ENCODE measurements at places on chromosomes 16 and 17.

DNA sequence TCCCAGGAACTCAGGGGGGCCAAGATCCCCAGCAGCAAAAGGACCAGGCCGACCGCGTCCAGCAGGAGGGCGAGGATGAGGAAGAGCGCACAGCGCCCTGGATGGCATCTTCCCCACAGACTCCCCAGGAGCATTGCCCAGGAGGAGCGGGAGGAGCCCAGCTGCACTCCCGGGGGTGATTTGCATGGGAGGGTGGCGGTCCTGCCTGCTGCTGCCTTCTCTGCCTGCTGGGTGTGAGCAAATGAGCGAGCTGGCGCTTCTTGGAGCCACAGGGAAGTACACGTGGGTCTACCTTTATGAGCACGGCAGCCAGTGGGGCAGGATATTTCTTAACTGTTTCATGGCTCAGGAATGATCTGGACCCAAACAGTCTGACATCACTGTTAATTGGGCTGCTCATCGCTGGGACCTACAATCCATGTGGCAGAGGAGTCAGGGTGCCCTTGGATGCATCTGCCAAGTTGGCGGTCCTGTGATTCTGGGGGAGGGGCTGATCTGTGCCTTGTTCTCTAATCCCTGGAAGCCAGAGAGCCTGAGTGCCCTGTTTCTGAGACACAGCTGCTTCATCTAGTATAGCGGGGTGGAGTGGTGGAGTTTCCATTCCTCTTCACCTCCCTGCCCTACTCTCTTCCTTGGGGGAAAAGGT, at the start of gene TMEM238L:
Gene TMEM238L (minus strand): TSS at position 270 of the 646 bp plus-strand sequence. CDS start 136 bp downstream, at position 134.
- no peak for DNase-seq

GRCh38 chr17:55263569-55264277, 1.0 kb upstream of the HLF start:
- no peak for DNase-seq

- peak; percentile 86 for DNase-seq
Observed at GRCh38 chr17:50037321-50038107, 18.4 kb upstream of the ITGA3 start.

- DNase-seq: no peak
Observed at GRCh38 chr17:13572581-13572980, 29.1 kb downstream of the HS3ST3A1 start.

DNA sequence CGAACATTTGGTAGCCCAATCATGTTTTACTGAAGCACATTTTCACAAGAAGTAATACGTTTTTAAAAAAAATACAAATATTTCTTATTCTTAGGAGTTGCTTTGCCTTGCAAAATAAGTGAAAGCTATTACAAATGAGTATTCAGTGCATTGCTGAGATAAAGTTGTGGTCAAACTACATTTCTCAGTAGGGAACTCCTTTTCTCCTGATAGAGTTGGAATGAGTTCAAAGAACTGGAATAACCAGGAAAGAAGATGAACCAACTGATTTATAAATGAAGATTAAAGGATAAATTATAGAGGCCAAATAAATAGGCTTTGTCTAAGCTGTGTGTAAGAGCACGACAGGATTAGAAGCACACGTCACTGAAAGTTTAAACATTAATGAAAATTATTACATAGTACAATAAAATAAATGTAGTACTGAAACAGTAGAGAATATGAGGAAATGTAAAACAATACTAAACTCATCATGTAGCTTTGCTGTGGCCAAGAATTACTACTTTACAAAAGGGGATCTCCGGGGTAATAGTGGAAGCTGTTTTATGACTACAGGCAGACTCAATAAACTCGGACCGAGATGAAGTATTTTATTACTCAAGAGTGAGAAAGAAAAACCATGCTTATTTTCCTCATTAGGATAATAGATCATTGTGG, 73.6 kb downstream of the KCNJ2 start:
- DNase-seq: no peak

DNA sequence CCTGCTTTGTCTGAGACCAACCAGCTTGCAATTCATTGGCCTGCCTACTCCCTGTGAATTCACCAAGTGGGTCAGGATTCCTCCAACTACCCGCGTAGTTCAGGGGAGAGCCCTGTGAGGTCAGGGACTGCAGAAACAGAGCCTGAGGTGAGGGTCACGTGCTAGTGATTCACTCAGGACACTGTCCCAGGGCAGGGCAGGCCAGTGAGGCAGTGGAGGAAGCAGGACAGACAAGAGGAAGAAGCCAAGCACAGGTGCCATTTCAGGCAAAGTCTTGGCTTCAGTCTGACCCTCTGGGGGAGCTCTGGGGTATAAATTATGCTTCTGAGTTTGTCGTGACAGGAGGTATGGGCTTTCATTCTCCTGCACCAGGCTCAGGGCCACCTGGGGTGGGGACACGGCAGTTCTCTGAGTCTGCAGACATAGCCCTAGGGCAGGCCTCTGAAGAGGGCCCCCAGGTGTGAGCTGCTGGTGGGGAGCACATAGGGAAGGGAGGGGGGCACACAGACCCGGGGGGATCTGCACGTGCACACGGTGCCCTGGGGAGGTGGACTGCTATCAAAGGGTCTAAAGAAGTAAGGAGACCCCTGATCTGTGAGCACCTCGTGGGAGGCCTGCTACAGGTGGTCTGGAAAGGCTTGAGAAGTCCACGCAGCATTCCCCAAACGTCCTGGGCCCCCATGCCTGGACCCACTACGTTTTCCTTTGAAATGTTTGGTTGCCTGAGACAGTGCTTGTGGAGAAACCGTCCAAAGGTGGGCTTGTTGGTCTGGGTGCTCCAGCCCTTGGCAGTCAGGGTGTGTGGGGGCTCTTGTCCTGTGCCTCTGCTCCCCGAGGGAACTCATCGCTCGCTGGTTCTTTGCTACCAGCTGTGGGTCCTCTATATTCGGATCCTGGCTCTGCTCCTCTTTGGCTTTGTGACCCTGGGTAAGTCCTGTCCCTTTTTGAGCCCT, 46.4 kb downstream of the NKD1 start:
- no peak for DNase-seq

GRCh38 chr17:82848022-82848592, 8.3 kb upstream of the ZNF750 start:
- DNase-seq: no peak

DNA sequence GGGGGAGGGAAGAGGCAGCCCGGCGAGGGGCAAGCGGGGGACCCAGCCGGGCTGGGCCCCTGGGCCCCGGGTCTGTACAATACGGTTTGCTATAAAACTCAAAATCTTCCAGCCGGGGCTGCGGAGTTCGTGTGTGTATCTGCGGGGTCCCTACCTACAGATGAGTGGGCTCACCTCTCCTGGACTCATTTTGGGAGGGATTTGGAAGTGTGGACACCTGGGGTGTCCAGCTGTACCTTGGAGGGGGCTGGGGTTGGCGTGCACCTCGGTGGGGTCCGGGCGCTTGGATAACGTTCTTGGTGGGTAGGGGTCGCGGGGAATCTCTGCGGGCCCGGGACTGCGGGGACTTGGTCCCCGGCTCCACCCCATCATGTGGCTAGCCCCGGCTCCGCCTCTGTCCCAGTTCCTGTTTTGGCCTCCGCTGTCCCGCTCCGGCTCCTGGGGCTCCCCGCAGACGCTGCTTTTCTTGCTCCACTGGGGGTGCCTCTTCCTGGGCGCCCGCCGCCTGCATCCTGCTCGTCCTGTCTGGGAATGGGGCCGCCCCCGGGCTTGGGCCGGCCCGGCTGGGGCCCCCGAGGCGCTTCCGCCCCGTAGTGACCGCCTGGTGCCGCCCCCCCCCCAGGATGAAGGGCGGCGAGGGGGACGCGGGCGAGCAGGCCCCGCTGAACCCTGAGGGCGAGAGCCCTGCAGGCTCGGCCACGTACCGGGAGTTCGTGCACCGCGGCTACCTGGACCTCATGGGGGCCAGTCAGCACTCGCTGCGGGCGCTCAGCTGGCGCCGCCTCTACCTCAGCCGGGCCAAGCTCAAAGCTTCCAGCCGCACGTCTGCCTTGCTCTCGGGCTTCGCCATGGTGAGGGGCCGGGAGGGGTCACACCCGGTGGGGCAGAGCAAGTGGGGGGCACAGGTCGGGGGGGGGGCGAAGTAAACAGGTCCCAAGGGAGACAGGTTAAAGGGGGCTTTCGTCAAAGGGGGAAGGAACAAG, at the start of gene ORAI3:
Gene ORAI3 (plus strand): TSS at position 402 of the 983 bp plus-strand sequence. CDS start 222 bp downstream, at position 624.
- DNase-seq: peak; percentile 93

DNA sequence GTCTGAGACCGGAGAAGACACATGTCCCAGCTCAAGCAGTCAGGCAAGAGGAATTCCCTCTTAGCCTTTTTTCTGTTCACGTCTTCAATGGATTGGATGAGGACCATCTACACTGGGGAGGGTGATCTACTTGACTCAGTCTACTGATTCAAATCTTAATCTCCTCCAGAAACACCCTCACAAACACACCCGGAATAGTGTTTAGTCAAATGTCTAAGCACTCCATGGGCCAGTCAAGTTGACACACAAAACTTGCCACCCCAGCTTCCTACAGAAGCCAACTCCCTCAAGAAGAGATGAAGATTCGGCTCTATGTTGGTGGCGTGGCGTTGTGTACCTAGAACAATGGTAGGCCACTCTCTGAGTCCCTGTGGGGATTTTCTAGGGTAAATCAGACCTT, 22.5 kb upstream of the NKD1 start:
- DNase-seq: no peak

- DNase-seq: no peak
Observed at GRCh38 chr17:1376061-1376460, 24.0 kb downstream of the YWHAE start.

DNA sequence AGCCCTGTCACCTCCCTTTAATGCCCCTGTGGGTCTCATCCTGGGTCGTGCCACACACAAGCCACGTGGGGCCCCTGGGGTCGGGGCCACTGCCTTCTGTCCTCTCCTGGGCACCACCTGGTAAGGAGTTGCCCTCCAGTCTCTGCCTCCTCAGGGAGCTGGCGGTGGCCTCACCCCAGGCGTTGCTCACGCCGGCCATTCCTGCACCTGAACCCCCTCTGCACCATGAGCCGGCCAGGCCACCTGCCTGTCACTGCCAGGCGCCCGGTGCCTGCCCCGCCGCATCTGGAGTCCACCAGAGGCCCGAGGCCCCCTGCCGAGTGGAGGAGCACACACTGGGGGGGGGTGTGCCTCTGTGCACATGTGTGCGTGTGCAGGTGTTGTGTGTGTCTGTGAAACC, 10.4 kb downstream of the NHERF2 start:
- no peak for DNase-seq

DNA sequence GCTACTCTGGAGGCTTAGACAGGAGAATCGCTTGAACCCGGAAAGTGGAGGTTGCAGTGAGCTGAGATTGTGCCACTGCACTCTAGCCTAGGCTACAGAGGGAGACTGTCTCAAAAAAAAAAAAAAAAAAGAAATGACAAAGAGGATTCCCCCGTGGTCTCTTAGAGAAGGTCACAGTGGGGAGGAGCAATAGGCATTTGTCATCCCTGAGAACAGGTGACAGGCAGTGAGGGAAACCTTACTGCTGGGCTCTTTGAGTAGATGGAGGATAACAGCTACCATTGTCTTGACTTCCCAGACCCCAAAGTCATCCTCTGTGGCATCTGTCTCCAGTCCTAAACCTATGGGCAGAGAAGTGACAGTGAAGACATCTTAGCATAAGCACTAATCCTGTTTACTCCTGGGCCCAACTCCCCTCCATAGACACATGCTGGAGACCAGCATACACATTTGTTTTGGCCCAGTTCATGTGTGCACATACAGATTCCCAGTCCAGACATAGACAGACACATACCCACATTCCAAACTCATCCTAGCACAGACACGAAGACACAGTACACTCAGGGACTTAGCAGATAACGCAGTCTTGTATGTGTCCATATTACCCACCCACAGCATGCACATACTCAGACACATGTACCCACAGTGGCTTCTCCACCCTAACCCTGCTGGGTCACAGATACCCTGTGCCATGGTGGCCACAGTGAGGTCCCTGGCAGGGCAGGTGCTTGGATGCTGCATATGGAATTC, 2.7 kb downstream of the ESRP2 start:
- DNase-seq: no peak

GRCh38 chr17:78759203-78759968, 22.7 kb downstream of the CYTH1 start:
- peak; percentile 81 for DNase-seq

DNA sequence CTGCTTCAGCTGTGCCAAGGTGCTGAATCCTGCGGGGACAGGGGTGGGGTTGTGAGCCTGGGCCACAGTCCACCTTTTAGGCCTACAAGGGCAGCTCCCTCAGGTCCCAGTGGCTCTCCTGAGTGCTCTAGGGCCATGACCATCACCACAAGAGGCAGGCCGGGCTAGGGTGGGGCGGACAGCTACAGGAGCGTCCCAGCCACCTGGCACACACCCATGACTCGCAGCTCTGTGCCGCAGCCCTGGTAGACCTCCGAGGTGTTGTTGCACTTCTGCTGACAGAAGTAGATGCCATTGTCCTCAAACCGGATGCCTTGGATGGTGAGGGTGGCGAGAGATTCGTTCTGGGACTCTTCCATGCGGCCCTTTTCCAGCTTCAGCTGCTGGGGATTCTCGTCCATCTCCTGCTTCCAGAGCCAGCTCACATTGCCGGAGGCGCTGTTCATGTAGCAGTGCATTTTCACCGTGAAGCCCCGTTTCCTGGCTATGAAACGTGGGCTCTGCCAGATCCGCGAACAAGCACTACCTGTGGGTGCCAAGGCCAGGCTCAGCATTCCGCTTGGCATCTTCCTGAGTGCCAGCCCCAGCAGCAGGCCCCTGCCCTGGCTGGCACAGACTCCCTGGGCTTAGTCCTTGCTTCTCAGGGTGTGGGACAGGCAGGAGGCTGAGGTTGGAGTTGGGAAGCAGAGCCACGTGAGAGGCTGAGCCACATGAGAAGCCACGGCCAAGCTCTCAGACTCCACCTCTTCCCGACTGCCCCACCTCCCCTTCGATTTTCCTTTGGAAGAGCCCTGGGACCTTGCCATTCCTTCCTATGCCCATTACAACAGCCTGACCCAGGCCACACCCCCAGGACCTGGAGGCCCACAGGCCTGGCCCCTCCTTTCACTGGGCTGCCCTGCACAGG, 2.0 kb downstream of the CD79B start:
- no peak for DNase-seq

DNA sequence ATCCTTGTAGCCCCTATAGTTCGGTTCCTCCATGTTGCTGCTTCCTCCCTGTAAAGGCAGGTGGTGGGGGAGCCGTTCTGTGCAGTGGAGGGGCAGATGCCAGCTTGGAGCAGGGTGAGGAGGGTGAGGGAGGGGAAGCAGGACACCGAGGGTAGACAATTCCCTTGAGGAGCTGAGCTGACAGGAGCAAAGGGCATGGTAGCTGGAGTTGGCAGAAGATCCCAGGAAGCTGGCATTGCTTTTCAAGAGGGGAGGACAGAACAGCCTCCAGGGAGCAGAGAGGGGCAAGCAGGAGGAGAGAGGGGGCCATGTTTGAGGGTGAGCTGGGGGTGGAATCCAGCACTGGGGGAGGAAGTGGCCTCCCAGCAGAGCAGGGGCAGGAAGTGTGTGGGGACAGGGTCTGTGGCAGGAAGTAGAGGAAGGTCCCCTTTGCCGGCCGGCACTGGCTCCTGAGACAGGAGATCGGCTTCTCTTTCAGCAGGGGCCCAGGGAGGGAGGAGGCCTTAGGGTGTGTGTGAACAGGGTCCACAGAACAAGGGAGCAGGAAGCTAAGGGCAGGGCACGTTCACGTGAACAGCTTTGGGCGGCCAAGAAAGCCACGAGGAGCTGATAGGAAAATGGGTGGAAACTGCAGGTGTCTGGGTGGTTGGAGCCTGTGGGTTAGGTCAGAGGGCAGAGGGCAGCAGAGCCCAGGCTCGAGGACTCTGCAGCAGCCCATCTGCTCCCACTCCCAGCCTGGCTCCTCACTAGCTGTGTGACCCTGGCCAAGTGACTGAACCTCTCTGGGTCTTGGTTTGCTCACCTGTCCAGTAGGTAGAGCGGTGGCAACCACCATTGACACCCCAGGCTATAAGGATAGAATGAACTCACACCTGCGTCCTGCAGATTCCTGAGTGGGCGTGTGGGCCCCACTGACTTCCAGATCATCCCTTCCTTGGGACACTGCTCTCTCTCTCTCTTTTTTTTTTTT, 17.5 kb upstream of the SPNS2 start:
- no peak for DNase-seq

- no peak for DNase-seq
Observed at GRCh38 chr16:48558371-48558841, 51.6 kb downstream of the N4BP1 start.

Data from aorta (tissue), 5 donors.